T-helper 17 cell (primary cell): ENCODE measurements at places on chromosomes 3 and 15. TPM values are rescaled to one million over a fixed set of nuclear protein-coding genes. Genes with fewer than 3 reads are reported as not detected.
A peak's percentile ranks its signal among the peaks of the same experiment; 100 is the strongest.

The BTLA gene
- total RNA-seq: 16.0 TPM

The GOLGA8R gene
- 2.2 TPM for total RNA-seq

The RPP14 gene
- 16.4 TPM for total RNA-seq

GRCh38 chr3:61535826-61536225 is 25.5 kb upstream of the PTPRG start:
- no peak for DNase-seq
- no peak overlapping the region for H3K27ac ChIP-seq
- H3K36me3 ChIP-seq: no peaks in the 10 kb centered on the region
- H3K27me3 ChIP-seq: peaks cover 5% of the 10 kb centered on the region
- H3K4me1 ChIP-seq: no peaks in the 10 kb centered on the region
- H3K4me3 ChIP-seq: no peak overlapping the region

DNA sequence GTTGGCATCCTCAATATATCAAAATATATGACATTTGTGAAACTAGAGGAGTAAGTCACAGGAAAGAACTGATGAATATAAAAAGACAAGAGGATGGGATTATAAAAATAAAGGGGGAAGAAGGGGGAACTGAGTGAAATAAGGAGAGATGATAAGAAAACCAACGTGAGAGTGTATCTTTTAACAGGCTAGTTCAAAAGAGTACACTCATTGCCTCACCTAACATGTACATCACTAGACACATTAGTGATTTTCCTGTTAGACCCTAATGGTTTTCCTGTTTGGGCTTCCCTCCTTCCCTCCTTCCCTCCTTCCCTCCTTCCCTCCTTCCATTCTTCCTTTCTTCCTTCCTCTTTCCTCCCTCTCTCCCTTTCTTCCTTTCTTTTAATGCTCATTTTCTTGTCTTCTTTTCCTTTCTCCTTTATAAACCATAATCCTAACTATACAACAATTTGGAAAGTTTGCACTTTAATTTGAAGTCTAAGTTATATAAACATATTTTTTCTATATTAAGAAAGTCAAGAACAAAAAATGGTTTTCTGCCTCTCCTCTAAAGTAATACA is 35.8 kb downstream of the FSIP1 start:
- peaks cover 4% of the 10 kb centered on the region for H3K36me3 ChIP-seq
- no peak overlapping the region for H3K27ac ChIP-seq
- no peak for DNase-seq
- peaks cover 44% of the 10 kb centered on the region for H3K27me3 ChIP-seq

- no peaks in the 10 kb centered on the region for H3K36me3 ChIP-seq
- H3K4me1 ChIP-seq: no peaks in the 10 kb centered on the region
- no peak overlapping the region for H3K27ac ChIP-seq
Measured at GRCh38 chr15:27506752-27507151, 535.8 kb downstream of the GABRG3 start.

GRCh38 chr3:125322166-125322565 is 53.0 kb downstream of the ZNF148 start:
- no peak overlapping the region for H3K4me3 ChIP-seq
- DNase-seq: no peak
- H3K27me3 ChIP-seq: no peaks in the 10 kb centered on the region
- H3K36me3 ChIP-seq: peaks cover 7% of the 10 kb centered on the region
- H3K4me1 ChIP-seq: peaks cover 3% of the 10 kb centered on the region

DNA sequence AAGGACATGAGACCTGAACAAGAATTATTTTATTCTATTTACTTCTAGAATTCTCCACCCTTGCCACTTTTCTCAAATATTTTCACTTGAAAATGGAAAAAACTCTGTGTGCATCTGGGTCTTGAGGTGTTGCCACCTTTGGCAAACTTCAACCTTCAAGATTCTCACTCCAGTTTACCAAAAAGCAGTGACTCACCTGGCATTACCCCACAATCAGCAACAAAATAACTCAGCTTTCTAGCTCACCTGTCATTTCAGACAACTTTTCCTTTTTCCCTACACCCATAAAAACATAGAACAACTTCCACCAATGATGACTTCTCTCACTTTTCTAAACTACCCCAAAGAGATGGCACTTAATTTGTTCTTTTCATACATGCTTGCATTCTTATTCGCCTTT is 115.8 kb downstream of the DUT start:
- no peaks in the 10 kb centered on the region for H3K4me1 ChIP-seq
- no peak overlapping the region for H3K4me3 ChIP-seq
- DNase-seq: no peak

DNA sequence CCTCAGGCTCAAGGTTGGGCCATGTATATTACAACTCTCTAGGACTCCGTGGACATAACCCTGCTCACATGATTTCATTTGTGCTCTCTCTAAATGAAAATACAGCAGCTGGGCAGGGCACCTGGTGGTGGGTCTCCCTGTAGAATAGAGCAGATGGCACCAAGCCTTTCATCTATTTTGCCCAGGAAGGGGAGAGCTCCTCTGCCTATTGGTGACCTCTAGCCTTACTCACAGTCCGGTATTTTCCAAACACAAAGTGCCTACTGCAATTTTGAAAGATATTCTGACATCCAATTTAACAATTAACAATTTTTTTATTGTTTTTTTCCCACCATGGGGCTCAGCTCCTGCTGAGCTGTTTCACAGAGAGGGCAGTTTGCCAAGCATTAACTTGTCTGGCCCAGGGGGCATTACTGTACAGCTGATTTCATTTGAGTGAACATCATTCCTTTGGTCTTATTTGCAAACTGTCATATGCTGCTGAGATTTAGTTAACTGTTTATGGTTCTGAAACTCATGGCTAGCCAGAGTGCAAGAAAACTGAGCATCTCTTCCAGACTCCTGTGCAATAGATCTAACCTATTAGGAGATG is 474.0 kb downstream of the EPHB1 start:
- no peaks in the 10 kb centered on the region for H3K4me1 ChIP-seq
- peaks cover 10% of the 10 kb centered on the region for H3K27me3 ChIP-seq
- no peak overlapping the region for H3K27ac ChIP-seq
- H3K36me3 ChIP-seq: no peaks in the 10 kb centered on the region

- H3K36me3 ChIP-seq: no peaks in the 10 kb centered on the region
- H3K4me3 ChIP-seq: no peak overlapping the region
- no peak for DNase-seq
- no peaks in the 10 kb centered on the region for H3K4me1 ChIP-seq
- H3K27ac ChIP-seq: no peak overlapping the region
Measured at GRCh38 chr3:145219355-145220235, 941.4 kb downstream of the PLOD2 start.

GRCh38 chr3:102400766-102401165 is 34.0 kb upstream of the ZPLD1 start:
- no peak overlapping the region for H3K4me3 ChIP-seq
- no peaks in the 10 kb centered on the region for H3K4me1 ChIP-seq

DNA sequence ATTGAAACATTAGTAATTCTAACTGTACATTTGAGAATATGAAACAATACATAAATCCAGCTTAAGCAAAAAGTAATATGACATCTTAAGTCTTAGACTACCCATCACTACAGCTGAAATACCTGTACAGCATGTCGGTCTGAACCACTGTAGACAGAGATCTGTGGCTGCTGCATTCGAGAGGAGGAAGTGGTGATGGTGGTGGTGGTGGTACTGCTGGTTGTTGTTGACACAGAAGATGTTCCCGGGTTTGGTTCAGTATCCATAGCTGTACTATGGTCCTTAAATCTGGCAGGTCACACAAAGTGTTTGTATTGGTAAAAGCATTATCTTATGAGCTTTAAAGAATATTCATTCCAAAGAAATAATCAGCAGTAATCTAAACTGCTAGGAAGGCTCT is 2.9 kb downstream of the PHC3 start:
- peaks cover 31% of the 10 kb centered on the region for H3K4me1 ChIP-seq
- H3K27me3 ChIP-seq: no peaks in the 10 kb centered on the region
- peaks cover 4% of the 10 kb centered on the region for H3K36me3 ChIP-seq
- peak; percentile 17 for DNase-seq

GRCh38 chr3:853489-853888 is 239.3 kb upstream of the CNTN6 start:
- no peak overlapping the region for H3K4me3 ChIP-seq
- H3K36me3 ChIP-seq: no peaks in the 10 kb centered on the region
- H3K27ac ChIP-seq: no peak overlapping the region
- no peaks in the 10 kb centered on the region for H3K4me1 ChIP-seq
- H3K27me3 ChIP-seq: no peaks in the 10 kb centered on the region
